NCI-H2227 treated with DMSO at 0.1 percent for 48 hours (cell line): ENCODE measurements at places on chromosomes 16 and 17.

- no peak for DNase-seq
Measured at GRCh38 chr16:986925-987582, 5.5 kb downstream of the SOX8 start.

GRCh38 chr17:79579074-79579800 is 31.6 kb downstream of the RBFOX3 start:
- no peak for DNase-seq

GRCh38 chr16:72969146-72969545 is 78.8 kb downstream of the ZFHX3 start:
- DNase-seq = no peak

- no peak for DNase-seq
Measured at GRCh38 chr17:42548070-42548837, 4.5 kb upstream of the HSD17B1 start.

DNA sequence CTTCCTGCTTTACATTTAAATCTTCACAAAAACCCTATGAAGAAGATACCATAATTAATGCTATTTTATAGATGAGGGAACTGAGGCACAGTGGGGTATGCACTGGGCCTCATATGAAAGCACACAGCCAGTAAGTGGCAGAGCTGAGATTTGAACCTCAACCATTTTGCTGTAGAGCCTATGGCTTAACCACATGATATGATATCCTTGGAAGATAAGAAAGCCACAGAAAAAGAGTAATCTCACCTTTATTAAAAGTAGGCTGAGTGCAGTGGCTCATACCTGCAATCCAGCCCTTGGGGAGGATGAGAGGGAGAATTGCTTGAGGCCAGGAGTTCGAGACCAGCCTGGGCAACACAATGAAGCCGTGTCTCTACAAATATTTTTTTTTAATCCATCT is 15.0 kb upstream of the TOB1 start:
- no peak for DNase-seq

DNA sequence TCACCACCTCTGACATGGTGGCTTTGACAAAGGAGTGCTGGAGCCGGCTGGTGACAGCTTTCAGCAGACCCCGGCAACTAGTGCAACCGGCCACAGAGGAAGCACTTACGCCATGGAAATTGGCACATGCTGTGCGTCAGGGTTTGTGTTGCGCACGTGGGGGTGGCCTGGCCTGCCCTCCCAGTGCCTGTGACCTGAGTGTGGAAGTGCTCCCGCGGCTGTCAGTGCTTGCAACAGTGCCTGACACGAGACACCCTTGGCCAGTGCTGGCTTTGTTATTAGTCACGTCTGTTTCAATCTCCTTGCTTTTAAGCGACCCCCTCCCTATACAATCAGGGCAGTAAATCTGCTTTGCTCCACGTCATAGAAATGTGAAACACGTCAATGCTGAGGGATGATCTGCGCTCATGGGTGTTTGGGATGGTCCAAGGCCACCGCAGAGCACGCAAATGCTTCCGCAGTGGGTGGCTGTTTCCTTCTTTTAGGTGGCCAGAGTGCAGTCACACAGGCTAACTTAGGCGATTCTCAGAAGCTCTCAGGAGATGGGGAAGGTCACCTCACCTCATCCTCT is 64.3 kb downstream of the PGS1 start:
- DNase-seq = no peak

DNA sequence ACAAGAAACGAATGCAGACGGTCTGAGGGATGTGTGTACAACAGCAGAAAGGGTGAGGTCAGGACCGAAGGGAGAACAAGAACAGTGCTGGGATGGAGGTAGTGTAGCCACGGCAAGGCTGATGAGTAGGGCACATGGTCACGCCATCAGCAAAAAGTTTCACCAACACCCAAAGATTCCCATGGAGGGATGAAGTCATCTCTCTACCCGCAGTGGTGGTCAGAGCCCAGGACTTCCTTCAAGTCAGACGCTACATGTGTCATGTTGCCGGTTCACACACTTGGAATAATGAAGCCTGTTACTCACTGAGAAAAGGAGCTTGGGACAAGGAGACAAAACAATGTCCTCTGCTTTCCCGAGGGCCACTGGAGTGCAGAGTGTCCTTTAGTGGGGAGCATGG is 79.7 kb downstream of the SALL1 start:
- no peak for DNase-seq

DNA sequence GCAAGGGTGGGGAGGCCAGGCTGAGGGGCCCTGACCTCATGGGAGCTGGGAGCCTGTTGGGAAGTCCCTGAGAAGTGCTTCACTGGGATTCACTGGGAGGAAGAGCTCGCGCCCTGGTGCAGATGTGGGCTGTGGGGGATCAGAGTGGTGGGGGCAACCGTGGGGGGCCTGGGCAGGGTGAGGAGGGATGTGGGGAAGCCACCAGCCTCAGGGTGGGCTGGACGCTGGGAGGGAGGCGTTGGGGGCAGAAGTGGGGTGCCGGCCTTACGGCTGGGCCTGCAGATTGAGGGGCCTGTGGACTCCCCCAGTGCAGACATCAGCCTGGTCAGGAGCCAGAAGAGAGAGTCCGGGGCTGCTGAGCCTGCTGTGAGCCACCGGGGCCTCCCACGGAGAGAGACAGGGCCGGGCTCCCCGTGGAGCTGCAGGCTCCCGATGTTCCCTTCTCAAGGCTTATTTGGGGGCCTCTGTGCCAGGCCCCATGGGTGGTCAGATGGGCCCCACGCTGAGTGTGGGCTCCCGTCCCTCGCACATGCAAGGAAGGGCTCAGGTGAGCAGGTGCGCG is 7.8 kb downstream of the DPEP1 start:
- DNase-seq = no peak

GRCh38 chr17:66073384-66073783 is 118.5 kb downstream of the CEP112 start:
- no peak for DNase-seq

DNA sequence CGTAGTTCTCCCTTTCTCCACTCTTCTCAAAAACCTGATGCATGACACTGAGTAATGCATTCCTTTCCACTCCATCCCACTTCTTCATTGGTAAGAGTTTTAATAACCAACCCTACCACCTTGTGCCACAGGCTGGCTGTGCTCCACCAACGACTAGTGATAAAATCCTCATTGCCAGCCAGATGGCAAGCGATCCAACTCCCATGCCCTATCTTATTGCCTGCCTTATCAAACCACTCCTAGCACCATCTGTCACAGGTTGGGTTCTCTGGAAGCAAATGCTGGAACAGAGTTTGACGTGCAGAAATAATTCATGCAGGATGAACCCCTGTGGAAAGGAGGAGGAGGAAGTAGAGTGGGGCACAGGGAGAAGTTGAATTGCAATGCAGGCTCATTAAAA is 99.5 kb downstream of the CHD9NB start:
- DNase-seq = no peak

DNA sequence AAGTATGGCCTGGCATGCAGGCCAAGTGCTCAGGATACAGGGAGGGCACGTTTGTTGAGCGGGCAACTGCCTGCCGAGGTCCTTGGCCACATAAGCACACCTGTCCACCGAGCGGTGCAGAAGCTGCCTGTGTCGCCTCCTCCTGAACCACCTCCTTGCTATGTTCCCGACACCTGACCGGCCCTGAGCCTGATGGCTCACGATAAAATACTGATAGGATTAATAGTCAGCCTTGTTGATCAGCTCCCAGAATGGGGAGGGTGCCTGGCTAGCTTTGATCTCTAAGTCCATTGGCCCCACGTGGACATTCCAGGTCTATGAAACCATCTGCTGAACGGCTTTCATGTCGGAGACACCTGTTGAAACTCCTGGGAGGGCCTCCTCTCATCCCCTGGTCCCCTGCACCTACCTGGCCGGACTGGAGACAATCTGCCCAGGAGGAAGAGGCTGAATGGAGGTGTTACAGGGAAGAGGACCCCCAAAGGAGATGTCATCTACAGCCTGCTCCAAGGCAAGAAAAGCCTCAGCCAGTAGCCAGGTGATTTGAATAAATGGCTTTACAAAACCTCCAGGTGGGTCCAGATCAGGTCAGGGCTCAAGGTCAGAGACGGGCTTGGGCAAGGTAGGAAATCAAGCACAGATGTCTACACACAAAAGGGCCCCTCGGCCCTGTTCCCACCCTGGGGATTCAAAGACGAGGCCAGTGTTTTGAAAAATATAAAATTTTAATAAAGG is 33.4 kb downstream of the AXIN2 start:
- DNase-seq = no peak

DNA sequence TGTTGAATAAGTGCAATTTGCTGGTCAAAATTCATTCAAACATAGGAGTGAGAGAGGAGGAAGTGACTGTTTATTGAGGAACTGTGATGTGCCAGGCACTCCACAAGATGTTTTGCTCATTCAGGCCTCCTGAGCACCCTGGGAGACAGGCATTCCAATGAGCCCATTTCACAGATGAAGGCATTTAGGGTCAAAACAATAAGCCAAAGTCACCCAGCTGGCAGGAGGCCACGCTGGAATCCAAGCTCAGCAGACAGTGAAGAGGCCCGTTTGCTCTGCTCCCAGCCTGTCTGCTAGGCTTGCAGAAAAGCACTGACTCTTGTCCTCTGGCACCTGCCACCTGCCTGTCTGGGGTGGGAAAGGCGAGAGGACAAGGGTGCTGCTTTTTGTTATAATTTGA is 10.1 kb upstream of the SLC25A39 start:
- DNase-seq = no peak

- peak; percentile 61 for DNase-seq
Measured at GRCh38 chr17:45246861-45247428, 14.9 kb downstream of the SPATA32 start.

- no peak for DNase-seq
Measured at GRCh38 chr17:50657627-50658026, 22.9 kb downstream of the ABCC3 start.

- DNase-seq = no peak
Measured at GRCh38 chr17:19502517-19502916, 31.1 kb upstream of the SLC47A1 start.

GRCh38 chr17:78361225-78361701 is 1.4 kb upstream of the SOCS3 start:
- DNase-seq = no peak

- no peak for DNase-seq
Measured at GRCh38 chr17:83161298-83162034, 82.1 kb downstream of the METRNL start.

DNA sequence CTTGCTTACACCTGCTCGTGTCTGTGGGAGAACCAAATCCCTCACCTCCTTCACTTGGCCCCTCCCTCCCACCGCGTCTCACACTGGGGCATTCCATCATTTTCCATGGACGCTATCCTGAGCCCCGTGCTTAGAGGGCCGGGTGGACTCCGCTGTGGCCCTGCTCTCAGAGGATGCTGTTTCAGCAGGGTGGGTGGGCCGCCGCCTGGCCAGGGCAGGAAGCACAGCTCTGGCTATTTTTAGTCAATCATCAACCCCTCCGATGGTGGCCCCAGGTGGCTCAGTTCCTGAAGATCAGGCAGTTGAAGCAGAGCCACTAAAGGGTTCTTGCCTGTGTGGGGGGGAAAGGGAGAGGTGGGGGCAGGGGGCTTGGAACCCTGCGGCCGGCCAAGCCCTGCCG is 230.3 kb downstream of the ENGASE start:
- DNase-seq = no peak

- no peak for DNase-seq
Measured at GRCh38 chr16:81121474-81121990, 25.3 kb upstream of the GCSH start.

GRCh38 chr17:41284043-41284442 is 8.5 kb downstream of the KRTAP9-7 start:
- DNase-seq = no peak

GRCh38 chr17:58531661-58532554 is 17.5 kb upstream of the MTMR4 start:
- peak; percentile 61 for DNase-seq

DNA sequence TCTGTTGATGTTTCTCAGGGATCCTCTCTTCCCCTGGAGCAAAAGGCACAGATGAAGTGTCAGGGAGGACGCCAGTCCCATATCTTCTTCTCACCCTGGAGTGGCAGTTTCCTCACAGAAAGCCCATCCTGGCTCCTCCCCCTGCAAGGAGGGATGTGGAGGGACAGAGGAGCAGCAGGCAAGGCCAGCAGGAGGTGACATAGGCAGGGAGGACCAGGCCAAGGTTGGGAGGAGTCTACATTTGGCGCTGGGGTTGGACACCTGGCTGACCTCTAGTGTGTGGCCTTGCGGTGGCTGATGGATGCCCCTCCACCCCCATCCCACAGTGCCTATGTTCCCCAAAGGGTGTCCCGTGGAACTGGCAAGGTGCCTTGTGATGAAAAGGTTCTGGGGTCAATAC is 125.4 kb downstream of the SEC14L1 start:
- no peak for DNase-seq

DNA sequence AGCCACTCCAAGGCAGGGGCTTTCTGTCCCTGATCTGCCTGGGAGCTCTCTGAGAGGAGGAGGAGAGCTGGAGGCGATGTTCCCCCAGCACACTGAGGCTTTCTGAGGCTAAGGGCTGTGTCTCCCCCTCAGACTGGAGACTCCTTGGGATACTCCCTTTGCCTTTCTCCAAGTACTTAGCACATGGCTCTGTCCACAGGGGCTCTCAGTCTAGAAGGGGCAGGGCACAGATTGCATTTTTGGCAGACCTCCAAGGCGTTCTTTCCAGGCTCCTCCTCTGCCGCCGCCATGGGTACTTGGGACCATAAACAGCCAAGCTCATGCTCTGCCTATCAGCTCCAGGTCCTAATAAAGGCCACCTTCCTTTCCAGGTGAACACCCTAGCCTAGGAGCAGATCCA is 1.8 kb upstream of the GIP start:
- peak; percentile 27 for DNase-seq

- DNase-seq = no peak
Measured at GRCh38 chr17:19915245-19915978, 47.7 kb upstream of the ULK2 start.

DNA sequence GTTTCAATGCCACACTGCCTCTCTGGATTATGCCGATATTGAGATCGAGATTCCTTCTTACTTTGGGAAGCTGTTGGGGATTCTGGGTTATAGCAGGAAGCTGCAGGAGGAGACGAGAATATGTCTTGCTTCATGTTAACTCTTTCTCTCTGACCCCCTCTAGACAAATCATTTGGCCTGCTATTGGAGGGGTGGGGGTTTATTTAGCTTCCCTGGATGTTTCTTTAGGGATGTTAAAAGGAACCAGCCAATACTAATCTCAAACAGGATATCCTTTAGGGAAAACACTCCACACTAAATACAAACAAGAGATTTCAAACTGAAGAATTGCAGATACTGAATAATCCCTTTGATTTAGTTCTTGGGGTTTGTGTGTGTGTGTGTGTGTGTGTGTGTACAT is 102.6 kb downstream of the TMEM100 start:
- no peak for DNase-seq

GRCh38 chr17:28763804-28764266 is 20.0 kb downstream of the TRAF4 start:
- peak; percentile 16 for DNase-seq

DNA sequence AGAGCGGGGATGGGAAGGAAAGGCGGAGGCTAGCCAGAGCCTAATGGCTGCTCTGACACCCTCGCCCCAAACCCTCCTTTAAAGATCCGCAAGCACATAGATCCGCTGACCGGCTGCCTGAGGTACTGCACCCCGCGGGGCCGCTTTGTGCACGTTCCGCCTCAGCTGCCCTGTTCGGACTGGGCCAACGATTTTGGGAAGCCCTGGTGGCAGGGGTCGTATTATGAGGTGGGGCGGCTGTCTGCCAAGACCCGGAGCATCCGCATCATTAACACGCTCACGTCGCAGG is 663 bp downstream of the CYB5D1 start:
- no peak for DNase-seq

GRCh38 chr17:29041571-29041970 is 1.4 kb upstream of the PIPOX start:
- DNase-seq = no peak
